ENCODE measurements at places on chromosomes 1 and 21.

GRCh38 chr1:50959303-50959912 is 659 bp downstream of the FAF1 start:
- peak; percentile 73 for DNase-seq

- peak; percentile 96 for DNase-seq
Observed at GRCh38 chr1:244214009-244214967, 163.2 kb downstream of the ZBTB18 start.

- DNase-seq, result no peak
Observed at GRCh38 chr21:44686000-44686781, 4.2 kb upstream of the KRTAP12-1 start.

DNA sequence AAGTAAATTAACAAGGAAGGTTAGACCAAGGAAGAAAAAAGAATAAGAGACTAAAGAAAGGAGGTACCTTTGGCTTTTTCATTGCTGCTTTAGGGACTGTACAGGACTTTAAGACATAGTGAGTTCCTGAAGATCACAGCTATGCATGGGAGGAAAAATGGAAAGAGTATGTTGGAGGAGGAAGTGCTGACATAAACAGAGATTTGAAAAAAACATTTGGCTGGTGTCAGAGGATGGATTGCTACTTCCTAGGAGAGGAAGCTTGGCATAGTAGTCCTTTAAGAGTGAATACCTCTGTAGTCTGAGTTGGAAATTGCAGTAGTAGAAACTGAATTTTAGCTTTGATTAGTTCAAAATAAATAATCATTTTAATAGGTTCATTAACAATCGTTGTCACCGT is 398.4 kb downstream of the RYR2 start:
- DNase-seq, result no peak

- DNase-seq, result no peak
Observed at GRCh38 chr1:183967914-183968313, 69.6 kb downstream of the COLGALT2 start.

GRCh38 chr1:63903947-63904610 is 130.3 kb downstream of the ROR1 start:
- DNase-seq, result no peak

GRCh38 chr1:236275061-236275460 is 6.7 kb downstream of the ERO1B start:
- DNase-seq, result no peak

All from ELR (cell line).